ENCODE measurements at places on chromosomes 5 and 9.

DNA sequence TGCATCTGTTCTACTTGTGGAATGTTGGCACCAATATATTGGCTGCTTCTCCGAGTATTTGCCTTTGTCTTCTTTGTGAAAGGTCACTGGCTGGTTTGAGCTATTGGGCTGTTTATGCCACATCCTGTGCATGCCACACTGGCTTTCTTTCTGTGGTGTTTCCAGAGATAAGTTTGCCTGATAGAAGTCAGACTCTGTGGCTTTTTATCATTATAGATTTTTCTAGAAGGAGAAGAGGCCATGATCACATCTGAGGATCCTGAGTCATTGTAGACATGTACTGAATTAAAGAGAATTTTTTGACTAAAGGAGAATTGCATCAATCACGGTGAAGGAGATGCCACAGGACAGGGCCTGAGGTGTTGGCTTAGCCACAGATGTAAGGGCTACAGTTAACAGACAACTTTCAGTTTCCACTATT is 26.5 kb upstream of the CDKN2B start:
- no peak for DNase-seq

- no peak for DNase-seq
Observed at GRCh38 chr9:89078860-89079259, 87.6 kb downstream of the S1PR3 start.

GRCh38 chr5:144328980-144329379 is 158.3 kb downstream of the KCTD16 start:
- no peak for DNase-seq

DNA sequence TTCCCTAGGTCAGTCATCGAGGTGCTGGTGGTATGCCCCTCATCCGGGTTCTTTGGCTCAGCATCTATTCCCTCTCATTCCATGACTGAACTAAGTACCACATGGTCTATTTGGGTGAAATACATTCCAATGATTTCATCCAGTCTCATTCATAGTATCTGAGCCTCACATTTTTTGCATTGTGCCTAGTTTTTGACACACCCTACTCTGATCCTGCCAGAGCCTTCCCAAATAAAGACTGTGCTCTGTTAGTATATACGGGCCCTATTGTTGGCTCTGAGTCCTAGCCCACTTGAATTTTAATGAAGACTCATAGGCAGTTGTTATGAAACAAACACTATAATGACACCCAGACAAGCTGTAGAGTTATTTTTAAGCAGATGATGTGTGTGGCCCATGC is 740.7 kb downstream of the CETN3 start:
- DNase-seq: no peak
